Head of caudate nucleus (tissue), 42 donors: ENCODE measurements at places on chromosomes 12 and 14.
A peak's percentile ranks its signal among the peaks of the same experiment; 100 is the strongest.

DNA sequence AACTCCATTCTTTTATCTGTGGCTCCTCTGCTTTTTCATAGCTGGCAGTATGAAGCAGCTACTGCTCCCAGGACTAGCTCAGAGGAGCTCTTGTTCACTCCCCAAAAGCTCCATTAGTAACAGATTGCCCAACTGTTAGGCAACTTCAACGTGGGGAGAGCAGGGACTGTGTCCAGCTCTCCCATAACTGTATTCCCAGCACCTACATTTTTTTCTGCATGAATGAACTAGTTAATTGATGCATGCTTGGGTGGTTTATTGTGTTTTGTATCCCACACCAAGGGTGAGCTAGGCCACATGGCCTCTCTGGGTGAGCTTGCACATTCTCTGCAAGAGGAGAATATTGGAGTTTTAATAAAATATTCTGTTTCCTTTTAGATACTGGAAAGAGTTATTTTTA, 15.2 kb downstream of the STON2 start:
- peak; percentile 22 for DNase-seq

- DNase-seq = no peak
Measured at GRCh38 chr14:96304956-96305355, 48.9 kb downstream of the BDKRB1 start.

DNA sequence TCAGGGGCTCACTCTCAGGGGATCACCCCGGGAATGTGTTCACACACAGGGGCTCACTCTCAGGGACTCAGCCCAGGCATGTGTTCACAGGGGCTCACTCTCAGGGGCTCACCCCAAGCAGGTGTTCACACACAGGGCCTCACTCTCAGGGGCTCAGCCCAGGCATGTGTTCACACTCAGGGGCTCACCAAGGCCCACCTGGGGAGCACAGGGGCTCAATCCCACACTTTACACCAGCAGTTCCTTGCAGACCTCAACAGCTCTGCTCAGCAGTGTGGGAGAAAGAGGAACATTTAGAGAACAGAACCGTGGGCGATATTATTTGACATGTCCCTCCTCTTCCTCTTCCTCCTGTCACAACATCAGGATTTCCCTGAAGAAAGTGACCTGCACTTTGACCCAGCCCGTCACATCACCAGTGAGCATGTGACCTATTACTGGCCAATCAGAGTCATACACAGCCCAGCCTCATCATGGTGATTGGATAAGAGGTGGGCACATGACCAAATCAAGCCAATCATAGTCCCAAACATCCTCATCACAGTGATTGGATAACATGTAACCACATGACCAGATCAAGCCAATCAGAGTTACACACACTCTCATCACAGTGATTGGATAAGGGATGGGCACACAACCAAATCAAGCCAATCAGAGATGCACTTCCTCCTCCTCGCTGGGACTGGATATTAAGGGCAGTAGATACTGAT, 359.4 kb upstream of the SFSWAP start:
- peak; percentile 51 for DNase-seq

GRCh38 chr12:30457621-30458289, 237.9 kb downstream of the IPO8 start:
- no peak for DNase-seq

- no peak for DNase-seq
Measured at GRCh38 chr12:6779708-6780432, 7.5 kb downstream of the LAG3 start.

DNA sequence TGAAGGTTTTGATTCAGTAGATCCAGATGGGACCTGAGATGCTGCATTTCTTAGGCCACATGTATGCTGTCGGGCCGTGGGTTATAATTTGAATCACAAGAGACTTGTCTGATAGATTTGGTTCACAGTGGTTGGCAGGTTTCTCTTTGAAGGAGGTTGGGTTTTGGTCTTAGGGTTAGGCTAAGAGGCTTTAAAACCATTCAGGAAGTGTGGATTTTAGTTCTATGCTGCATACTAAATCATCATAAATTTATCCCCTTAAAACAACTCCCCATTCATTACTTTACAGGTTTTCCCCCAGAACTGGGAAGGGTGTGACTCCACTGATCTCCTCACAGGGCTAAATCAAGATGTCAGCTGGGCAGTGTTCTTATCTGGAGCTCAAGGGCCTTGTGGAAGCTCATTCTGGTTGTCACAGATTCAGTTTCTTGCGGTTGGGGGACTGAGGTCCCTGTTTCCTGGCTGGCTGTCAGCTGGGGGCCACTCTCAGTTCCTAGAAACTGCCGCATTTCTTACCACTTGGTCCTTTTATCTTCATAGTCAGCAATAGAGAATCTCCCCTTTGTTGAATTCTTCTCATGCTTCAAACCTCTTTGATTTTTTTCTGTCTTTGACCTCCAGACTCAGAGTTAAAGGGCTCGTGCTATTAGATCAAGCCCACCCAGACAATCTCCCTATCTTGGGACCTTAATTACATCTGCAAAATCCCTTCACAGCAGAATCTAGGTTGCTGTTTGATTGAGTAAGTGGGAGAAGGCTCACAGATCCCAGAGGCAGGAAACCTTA, 20.6 kb upstream of the PCNX1 start:
- DNase-seq = no peak

DNA sequence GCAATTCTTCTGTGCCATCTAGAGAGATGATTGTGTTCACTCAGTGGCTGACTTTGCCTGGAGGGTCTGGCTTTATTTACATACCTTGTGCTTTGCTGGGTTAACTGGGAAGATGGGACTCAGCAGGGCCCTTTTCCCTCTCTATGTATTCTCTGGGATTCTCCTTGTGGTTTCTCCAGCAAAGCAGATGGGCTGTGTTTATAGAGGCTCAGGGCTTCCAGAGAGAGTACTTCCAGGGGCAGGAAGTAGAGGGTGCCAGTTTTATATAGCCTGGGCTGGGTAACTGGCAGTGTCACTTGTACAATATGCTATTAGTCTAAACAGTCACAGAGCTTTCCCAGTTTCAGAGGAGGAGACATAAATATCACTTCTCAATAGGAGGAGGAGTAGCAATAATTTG, 509.9 kb downstream of the DIO2 start:
- no peak for DNase-seq

- no peak for DNase-seq
Measured at GRCh38 chr12:126271159-126271558, 1205.9 kb downstream of the AACS start.

DNA sequence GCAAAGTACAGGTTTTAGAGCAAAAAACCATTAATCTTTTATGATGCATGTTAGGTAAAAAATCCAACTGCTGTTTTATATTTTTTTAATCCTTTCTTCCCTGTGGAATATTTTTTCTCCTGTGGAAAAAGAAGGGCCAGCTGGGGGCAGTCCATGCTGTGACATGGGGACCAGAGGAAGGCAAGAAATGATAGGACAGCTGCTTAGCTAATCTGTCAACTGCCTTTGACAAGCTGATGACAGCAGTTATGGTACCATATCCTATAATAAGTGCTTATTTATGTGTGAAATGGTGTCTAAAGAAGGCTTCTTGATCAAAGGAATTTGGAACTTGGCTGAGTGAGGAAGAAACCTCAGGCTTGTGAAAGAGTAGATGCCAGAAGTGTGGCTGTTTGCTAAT, 452.4 kb upstream of the NOVA1 start:
- no peak for DNase-seq

DNA sequence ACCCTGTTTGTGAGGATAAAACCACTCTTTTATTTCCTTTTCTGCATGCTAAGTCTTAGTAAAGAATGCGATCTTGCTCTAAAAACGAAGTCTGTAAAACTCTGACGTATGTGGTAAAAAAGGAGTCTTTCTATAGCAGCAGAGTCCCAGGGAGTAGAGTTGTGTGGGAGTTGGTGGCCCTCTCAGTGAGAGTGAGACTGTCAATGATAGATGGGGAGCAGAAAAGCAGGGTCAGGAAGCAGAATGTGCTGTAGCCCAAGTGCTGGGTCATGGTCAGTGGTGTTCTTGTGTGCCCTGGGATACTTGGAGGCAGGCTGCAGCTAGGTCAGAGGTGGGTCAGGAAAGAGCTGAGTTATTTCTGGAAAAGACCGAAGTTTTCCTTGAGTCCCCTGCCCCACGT, 20.3 kb upstream of the GPR33 start:
- no peak for DNase-seq

DNA sequence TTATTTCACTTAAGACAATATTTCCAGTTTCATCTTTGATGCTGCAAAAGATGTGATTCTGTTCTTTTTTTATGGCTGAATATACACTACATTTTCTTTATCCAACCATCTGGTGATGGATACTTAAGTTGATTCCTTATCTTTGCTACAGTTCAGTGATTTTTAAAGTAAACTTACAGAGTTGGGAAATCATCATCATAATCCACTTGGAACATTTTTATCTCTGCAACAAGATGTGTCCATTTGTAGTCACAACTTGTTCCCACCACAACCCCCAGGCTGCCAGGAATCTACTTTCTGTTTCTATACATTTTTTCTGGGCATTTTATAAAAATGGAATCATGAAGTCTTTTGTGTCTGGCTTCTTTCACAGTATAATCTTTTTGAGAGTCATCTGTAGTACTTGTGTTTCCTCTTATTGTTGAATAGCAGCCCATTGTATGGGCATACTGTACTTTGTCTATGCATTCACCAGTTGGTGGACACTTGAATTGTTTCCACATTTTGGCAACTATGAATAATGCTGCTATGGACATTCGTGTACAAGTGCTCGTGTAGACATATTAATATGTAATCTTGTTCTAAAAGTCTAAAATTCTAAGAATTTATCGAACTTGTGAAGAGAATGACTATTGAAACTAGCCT, 212.5 kb upstream of the DDHD1 start:
- no peak for DNase-seq

DNA sequence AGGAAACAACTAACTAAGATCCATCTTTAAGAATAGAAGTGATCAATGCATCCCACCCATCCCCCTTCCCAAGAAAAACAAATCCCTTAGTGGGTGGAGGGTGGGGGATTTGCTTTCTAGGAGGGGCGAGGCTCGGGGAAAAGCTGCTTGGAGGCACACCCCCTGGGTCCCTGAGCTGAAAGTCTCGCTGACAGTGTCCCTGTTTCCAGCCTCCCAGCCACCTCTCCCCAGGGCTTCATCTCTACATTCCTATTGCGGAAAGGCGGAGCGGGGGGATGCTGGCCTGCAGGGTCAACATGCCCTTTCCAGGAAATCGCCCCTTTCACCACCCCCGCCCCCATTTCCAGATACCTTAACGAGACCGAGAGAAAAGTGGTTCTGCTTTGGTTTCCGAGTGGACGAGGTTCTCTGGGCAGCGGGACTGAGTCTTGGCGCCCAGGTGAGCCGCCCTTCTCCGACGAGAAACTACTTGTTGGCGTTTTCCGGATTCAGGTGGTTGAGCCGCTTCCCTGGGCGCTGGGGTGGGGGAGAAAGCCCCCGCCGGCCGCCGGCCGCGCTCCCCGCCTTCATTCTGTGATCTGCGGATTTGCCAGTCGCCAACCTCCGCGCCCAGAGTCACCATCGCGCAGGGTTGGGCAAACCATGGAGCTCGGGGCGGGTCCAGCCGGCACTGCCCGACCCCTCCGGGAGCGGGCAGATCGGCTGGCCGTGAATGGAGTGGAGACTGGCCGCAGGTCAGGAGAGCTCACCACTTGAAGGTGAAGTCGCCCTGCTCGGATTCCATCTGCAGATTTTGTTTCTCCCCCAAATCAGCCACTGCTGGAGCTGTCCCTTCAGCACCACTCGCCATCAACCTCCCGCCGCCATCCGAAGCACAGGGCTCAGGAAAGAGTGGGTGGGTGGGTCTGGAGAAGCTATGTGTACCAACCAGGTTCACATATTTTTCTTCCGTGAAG, 505 bp downstream of the KCNC2 start:
- no peak for DNase-seq

GRCh38 chr14:103514596-103515421, 7.8 kb downstream of the CKB start:
- no peak for DNase-seq

GRCh38 chr12:52258335-52258901, 16.0 kb upstream of the KRT86 start:
- DNase-seq = no peak

DNA sequence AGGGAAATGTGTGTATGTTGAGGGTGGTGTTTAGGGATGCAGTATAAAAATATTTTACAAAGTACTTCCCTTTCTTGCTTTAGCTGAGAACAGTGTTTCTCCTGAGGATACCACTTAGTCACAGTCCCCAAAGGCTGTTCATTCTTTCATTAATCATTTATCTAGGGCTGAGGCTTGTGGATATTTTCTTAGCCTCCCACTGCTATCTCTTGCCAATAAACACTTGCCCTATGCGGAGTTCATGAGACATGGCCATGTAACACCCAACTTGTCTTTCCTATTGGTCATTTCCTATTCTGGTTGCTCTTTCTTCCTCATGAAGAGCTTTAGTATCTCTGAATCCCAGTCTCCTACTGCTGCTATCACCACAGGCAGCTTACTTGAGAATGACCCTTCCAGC, 75.1 kb downstream of the ETNK1 start:
- no peak for DNase-seq

DNA sequence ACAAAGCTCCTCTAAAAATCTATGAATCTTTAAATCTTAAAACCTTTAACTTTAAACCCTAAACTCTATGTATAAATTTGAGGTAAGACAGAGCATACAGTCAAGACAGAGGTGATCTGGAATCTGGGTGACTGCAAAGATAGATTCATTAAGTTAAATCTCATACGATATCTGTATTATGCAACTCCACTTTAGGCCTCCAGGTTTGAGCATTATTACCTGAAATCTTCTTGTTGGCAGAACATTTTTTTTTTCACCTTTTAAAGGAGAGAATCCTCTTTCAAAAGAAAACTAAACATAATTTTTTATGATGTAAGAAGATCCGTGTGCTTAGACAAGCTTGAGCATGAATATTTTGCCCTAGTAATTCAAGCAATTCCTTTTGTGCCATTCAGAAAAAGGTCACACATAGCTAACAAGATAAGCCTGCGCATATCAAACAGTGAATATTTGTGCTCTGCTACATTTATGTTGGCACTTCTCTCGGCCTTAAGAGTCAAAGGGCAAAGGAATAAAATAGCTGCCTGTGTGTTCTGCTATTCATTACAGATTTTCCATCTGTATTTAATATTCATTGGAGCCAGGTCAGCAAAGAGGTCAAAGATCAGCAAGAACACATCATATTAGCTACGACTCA, 163.3 kb downstream of the TMTC3 start:
- no peak for DNase-seq

DNA sequence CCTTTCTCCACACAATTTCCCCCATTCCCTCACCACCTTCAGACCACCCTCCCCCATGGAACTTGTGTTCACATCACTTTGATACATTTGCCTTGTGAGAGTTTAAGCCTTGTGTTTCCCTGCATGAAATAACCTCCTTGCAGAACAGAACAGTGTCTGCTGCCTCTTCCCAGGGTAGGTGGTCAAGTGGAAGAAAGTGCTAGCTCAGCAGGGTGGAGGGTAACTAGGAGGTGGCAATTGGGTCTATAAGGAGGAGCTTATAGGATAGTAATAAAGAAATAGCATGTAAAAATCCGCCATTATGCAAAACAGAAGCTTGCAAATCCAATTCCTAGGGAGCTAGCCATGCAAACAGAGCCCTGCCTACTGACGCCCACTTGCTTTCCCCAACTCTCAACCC, 13.9 kb upstream of the KRT8 start:
- DNase-seq = no peak

GRCh38 chr12:27940756-27941402, 31.7 kb downstream of the PTHLH start:
- DNase-seq = peak; percentile 83

GRCh38 chr12:48782457-48783395, 6.2 kb downstream of the ADCY6 start:
- DNase-seq = no peak
